Activated CD4-positive, alpha-beta T cell treated with anti-CD3 and anti-CD28 coated beads, Interleukin-2, amount 50 U/mL, for 16 hours (primary cell): ENCODE measurements at places on chromosomes 6 and 20.

- peak; percentile 43 for DNase-seq
These were observed 143.2 kb downstream of the PTCHD4 start for GRCh38 chr6:47967843-47968242.

DNA sequence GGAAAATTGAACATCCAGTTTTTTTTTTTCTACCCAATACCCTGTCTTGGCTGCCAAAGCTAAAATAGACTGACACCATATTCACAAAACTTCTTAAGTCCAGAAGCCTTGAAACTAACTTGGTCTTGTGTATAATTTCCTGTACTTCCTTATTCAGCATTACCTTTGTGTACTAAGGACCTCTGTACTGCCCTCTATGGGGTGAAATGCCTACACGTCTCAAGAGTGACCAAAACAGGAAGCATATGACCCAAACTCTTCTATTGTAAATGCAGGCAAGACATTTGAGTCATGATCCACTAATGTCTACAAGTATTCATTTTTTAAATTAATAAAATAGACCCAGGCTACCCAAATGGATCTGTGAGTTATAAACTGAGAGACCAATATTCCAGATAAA, 50.4 kb downstream of the HMGCLL1 start:
- DNase-seq = no peak

- no peak for DNase-seq
These were observed 37.1 kb downstream of the TPD52L1 start for GRCh38 chr6:125190667-125191066.

- no peak for DNase-seq
These were observed 338.5 kb upstream of the SPTLC3 start for GRCh38 chr20:12670301-12670700.

DNA sequence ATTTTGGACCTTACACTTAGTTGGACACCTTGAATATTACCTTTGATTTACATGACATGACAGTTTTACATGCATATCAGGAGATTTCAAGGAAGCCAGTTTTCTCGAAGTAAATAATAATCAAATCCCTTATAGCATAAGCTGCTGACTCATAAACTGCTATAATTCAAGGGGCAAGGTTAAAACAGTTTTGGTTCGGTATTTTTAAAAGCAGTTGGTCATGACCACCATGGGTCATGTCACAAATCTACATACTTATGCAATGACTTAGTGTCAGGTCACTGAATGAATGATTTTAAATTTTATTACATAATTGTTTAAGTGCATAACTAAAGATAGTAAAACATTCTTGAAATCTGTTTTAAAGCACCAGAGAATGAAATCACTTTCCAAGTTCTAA, 158.0 kb downstream of the DST start:
- DNase-seq = no peak

DNA sequence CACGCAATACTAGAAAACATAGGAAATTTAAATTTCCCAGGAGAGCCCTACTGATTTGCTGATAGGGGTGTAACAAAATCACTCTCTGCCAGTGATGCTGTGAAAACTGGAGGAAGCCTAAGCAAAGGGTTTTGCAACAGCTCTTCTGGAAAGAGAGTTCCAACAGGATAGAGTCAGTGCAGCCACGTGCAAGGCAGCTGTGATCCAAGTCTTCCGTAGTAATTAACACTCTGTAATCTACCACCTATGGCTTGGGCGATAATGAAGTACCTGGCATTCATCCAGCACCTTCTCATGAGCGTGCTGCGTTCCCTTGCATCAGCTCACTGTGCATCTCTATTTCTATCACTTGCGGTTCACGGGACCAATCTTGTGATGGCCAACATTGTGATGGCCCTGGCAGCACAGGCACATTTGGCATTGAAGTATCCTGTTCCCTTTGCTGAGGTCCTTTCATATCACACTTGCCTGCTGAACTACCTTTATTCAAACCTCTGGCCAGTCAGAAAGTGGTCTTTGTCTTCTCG, 48.2 kb downstream of the IRF4 start:
- DNase-seq = no peak

DNA sequence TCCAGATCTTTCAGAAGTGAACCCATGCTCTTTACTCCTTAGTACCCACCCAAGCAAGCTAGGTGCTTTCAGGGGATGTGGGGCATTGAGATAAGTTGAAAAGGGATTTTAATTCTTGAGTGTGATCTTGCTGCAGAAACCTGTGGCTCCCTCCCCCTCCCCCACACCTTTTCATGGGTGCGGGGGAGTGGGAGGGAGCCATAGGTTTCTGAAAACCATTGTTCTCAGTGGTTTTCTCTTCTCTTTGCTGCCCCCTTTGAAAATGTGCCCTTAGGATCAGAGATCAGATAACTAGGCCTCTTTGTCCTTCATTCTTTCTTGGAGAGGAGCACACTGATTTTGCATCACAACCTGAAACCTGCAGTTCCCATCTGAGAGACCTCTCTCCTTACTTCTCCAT, 2.4 kb downstream of the PCSK2 start:
- DNase-seq = no peak

GRCh38 chr20:48622421-48622820, 205.4 kb downstream of the PREX1 start:
- DNase-seq = no peak
